Effector memory CD8-positive, alpha-beta T cell (primary cell): ENCODE measurements at places on chromosomes 1 and 21.

GRCh38 chr1:24385160-24385940 is 28.2 kb downstream of the STPG1 start:
- DNase-seq = no peak

GRCh38 chr1:220707160-220707559 is 17.0 kb downstream of the C1orf115 start:
- DNase-seq = no peak

GRCh38 chr1:154745750-154746425 is 124.2 kb downstream of the KCNN3 start:
- no peak for DNase-seq

GRCh38 chr1:36154765-36155407 is 1.1 kb upstream of the MAP7D1 start:
- DNase-seq = no peak

GRCh38 chr1:82752046-82752445 is 951.3 kb downstream of the ADGRL2 start:
- DNase-seq = no peak

- DNase-seq = no peak
These were observed 56.9 kb downstream of the FHAD1 start for GRCh38 chr1:15303935-15304334.

- no peak for DNase-seq
These were observed 202.9 kb downstream of the HHAT start for GRCh38 chr1:210531475-210532222.

GRCh38 chr21:42900446-42900845 is 7.3 kb downstream of the NDUFV3 start:
- DNase-seq = no peak

DNA sequence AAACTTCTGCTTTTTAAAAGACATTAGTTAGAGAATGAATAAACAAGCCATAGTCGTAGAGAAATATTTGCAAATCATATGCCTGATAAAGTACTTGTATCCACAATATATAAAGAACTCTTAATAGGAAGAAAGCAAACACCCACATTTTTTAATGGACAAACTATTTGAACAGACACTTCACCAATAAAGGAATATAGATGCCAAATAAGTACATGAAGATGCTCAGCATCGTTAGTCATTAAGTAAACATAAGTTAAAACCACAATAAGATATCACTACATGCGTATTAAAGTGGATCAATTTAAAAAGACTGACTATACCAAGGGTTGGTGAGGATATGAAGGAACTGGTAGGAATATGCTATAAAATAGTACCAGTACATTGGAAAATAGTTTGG is 142.3 kb upstream of the ZC3H11B start:
- DNase-seq = no peak

DNA sequence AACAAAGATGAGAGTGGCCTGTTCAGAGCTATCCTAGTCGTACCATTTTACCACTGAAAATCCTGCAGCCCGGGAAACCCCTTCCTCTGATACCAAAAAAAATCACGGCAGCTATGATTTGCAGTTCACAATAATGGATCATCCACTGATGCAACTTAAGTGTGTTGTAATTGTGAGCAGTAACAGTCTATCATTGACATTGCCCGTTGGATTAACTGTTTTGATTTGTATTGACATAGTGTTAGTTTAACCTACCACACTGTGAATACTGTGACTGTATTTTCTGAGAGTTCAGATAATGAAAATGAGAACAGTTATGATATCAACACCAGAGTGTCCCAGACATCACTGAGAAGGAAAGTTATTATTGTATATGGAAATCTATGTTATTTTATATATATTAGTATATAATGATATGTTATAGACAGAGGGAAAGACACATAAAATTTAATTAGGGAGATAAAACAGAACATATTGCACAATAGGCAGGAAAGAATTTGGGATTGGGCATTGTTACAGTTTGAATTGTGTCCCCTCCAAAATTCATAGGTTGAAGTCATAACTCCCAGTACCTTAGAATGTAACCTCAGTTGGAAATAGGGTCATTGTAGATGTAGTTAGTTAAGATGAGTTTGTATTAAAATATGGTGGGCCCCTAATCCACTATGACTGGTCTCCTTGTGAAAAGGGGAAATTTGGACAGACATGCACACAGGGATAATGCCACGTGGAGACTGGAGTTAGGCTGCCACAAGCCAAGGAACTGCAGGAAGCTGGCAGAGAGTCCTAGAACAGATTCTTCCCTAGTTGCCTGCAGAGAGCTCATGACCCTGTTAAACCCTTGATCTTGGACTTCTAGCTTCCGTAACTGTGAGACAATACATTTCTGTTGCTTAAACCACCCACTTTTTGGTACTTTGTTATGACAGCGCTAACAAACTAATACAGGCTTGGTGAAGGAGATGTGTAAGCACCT is 54.4 kb downstream of the TLCD4 start:
- no peak for DNase-seq

DNA sequence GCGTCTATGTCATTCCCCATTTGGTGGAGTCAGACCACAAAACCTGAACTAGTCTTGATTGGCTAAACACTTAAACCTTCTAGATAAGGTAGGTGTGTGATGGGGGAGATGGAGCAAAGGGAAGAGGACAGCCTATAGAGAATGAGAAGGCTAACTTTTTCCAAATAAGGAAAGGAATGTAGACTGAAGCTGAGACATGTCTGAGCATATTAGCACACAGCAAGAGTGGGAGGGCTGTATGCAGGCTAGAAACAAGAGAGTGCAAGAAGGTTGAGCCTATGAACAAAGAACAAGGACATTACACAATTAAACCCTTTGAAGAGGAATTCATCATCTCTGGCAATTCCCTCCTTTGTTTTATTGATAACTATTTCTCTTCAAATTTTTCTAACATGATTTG is 89.2 kb upstream of the OLFM3 start:
- DNase-seq = no peak

- DNase-seq = no peak
These were observed 309.9 kb downstream of the ADGRL2 start for GRCh38 chr1:82110366-82111254.

DNA sequence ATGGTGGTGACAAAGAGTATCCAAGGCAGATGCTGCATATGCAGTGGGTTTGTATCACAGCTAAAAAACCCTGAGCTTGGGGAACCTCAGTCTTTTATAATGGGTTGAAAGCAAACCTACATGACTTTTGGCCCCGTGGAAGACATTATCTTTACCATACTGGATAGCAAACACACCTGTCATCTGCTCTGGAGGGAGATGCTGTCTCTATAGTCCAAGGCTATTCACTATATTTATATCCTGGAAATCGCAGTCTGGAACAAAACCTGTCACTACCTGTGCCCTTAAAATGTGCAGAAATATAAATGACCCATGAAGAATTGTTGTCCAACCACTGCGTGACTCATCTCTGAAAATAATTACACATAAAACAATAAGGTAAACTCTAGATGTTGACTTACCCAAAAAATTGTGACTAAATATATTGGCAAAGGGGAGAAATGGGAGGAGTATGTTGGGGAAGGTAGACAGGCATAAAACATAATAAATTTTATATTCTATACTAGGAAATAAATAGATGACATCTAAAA is 121.0 kb upstream of the CXADR start:
- no peak for DNase-seq

GRCh38 chr1:241423541-241424479 is 66.8 kb upstream of the RGS7 start:
- no peak for DNase-seq

- no peak for DNase-seq
These were observed 181.1 kb downstream of the FCRL5 start for GRCh38 chr1:157371221-157371620.

DNA sequence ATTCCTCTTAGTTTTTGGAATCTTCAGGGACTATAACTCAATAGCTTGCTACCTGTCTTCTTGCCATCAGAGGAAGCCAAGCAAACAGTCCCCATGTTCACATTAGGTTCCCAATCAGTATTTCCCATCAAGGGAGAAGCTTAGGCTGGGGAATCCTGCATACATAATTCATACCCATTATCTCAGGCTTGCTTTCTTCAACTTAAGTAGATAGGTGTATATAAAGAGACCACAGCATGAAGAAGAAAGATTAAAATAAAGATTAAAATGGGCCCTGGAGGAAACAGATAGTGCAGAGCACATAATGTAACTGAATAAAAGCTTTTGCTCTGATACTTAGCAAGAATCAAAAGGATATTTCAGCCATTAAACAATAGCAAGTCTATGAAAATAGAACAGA is 29.0 kb upstream of the KCNK1 start:
- no peak for DNase-seq

GRCh38 chr21:30577766-30578165 is 12.4 kb downstream of the KRTAP22-2 start:
- DNase-seq = no peak

GRCh38 chr1:66478116-66478515 is 55.8 kb upstream of the SGIP1 start:
- DNase-seq = no peak

GRCh38 chr1:36257375-36257767 is 33.1 kb downstream of the THRAP3 start:
- DNase-seq = no peak

DNA sequence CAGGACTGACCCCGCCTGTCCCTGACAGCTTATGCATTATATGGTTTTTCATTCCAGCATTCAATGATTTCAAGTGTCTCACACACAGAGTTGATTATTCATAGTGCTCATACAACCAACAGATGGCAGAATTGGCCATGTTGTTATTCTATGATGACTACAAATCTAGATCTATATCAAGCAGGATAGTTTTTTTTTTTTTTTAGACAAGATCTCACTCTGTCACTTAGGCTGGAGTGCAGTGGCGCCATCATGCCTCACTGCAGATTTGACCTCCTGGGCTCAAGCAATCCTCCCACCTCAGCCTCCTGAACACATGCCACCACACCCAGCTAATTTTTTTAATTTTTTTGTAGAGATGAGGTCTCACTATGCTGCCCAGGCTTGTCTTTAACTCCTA is 40.1 kb upstream of the LRRC8D start:
- no peak for DNase-seq

DNA sequence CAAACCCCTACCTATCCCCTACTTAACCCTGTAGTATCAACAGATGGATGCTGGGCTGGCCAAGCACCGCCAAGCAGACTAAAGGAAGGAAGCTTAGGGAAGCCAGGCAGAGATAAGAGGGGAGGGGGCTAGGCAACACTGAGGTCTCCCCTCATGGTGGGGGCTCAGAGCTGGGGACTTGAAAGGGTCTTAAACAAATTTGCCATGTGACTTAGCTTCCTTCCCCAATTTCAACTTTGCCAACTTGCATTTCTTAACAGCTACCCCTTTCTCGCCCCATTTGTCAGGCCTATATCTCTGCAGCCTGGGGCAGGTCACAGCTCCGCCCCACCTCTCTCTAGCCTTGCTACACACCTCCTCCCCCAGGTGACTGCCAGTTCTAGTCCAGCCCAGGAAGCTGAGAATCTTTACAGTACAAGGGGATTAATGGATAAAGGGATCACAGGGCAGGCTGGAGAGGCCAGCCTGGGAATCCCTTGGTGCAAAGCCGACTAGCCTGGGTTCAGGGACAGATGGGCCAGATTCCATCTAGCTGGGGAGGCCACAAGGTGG is 3.4 kb downstream of the KIF21B start:
- DNase-seq = peak; percentile 28

DNA sequence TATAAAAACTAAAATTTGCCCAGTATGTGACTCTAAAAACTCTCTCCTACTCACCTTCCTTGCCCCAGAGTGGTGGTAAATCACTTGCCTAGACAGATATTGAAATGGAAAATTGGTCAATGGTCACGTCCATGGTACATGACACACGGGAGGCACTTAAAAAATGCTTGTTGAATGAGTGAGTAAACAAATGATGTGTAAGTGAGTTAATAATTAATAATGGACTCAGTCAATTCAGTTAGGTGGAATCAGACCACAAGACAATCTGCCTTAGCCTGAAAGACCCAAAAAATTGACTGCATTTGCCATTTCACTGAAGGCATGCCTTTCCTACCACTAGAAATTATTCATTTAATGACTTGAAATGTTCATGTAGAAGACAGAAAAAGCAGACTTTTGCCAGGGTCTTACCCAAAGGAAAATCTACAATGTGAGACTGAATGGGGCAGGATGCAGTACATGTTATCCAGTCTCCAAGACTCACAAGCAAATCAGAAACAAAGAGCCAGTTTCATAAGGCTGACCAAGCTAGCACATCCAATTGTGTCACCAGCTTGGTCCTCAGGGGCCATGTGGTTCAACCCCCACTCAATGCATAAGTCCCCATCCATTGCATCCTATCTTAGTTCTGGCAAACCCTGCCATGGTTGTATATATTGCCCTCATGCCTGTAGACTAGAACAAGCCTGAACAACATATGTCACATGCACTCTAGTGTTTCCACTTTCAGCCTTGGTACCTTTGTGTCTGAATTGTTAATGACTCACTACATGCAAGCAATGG is 73.6 kb downstream of the TBX15 start:
- no peak for DNase-seq

DNA sequence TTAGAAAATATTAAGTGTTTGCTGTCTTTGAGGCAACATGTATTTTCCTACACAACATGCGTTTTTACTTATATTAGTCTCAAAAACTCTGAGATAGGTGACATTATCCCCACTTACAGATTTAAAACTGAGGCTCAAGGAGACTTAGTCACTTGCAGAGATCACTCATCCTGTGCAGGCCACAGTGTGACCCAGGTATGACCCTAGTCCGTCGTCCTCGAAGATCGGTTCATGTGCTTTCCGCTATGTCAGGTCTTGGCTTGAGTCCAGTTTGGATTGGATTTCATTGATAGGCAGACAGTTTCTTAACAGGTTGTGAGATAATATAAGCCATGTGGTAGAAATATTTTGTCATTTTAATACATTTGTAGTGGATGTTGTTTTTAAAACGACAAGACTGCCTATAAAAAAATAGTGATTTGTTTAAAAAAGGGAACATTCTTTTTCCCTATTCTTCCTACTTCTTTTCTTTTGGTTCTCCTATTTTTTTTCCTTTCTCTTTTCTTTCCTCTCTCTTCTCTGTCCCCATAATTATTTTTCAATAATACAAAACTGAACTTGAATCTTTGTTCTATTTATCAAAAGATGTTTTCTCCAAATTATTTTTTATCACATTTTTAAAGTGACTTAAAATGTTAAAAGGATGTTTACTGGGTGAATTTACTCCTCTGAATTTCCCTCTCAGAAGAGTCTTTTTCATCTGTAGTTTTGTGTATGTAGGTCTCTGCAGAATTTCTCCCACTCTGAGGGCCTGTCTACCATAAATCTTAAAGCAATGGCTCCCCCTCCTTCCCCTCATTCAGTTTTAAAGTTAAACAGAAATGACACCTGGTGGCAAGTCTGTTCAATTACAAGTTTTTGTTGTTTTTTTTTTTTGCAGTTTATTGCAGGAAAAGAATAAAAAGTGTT is 81.8 kb downstream of the PHTF1 start:
- no peak for DNase-seq

DNA sequence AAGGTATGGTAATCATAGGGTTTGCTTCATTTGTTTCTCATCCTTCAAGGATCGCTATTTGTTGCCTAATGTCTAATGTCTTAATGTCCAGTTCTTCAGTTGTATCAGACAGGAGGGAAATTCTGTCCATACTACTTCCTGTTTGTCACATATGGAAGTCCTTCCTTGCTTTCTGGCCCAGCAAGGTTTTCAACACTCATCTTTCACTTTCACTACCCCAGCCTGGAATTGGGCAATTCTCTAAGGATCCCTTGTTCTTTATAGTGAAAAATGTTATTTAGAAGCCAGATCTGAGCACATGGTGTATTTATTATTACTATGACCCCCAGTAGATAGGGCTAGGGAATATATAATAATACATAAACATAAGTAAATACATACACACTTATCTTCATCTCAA is 50.6 kb upstream of the SLC35A3 start:
- DNase-seq = no peak
